ENCODE measurements at places on chromosomes 3 and 15.

DNA sequence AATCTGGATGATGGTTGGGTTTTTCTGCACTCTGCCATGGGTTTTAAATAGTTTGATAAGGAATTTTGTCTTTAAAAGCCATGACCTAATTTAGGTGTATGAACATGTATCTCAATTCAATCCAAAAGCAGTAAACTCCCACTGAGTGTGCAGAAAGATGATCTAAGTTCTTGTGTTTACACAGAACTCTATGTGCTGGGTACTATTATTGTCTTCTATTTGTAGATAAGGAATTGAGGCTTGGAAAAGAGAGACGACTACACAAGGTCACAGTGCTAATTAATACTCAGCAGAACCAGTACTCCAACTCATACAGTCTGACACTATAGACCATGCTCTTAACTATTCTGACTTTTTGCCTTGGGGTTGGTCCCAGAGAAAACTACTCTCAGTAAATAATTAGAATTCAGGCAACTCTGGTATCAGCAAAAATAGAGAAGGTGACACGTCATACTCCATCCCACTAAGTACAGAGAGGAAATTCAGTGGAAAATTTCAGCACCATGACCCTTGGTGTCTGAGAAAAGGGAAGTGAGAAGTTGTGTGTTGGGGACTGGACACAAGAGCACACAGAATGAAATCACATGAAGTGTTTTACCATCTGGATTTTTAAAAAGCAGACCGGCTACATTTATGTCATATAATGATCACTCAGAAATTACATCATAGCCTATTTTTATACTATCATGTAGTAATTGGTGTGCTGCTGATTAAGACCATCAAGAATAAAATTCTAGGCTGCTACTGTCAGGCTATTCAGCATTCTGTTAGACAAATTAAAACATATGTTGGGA lies 18.3 kb upstream of the MYH15 start:
- no peak for DNase-seq

GRCh38 chr3:67790043-67790442 lies 135.6 kb upstream of the SUCLG2 start:
- DNase-seq = peak; percentile 48

DNA sequence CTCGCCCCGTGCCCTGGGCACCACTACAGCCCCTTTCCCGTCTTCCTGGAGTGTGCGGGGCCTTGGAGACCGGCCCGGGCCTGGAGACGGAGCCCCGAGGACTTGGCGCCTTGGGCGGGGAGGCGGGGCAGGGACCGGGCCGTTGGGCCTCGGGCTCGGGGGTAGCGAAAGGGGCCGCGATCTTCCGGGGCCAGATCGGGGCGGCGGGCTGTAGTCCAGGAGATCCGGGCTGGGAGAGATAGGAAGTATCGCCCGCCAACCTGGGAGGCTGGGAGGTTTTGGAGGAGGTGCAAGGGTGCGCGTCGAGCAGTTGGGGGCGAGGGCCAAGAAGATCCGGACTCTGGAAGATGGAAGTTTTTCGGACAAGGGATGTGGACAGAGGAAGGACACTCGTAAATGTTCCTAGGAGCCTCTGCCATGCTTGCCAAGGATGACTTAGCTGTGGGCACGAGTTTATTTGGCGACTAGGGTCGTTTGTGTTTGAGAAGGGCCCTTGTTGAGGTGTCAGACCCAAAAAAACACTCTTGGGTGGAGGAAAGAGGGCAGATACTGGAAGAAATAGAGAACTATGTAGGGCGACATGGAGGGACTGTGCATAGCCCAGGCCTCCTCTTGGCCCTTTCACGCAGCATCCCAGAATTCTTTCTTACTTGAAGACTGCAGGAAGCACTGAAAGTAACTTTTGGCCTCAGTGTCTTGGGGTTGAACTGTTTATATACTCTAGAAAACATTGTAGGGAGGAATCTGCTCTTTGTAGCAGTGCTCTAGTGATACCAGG lies 712 bp downstream of the RTF1 start:
- peak; percentile 33 for DNase-seq

DNA sequence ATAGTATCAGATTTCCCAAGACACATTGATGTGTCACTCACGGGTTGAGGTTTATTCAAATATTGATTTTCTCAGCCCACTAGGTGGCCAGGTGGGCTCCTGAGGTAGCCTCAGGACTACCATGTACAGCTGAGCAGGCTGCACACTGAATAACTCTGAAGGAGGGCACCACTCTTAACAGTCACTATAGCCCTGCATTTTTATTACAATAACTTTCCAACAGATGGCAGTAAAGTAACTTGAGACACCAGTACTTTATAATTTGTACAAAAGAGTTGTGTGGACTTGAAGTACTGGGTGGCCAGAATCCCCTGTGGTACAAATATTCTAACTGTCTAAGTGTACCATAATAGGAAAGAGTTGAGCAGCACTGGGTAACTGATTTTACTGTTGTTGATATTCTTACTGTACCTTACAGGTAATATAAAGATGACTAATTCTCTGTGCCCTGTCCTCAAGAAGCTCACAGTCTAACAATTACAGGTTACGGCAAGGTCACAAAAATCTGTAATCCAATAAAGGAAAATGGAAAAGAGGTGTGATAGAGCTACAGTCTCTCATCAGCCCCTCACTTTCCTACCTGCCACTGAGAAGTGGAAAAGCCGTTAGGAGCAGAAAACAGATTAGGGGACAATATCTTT lies 76.0 kb downstream of the ETFA start:
- DNase-seq = peak; percentile 53

- no peak for DNase-seq
These were observed 6.7 kb upstream of the CALML4 start for GRCh38 chr15:68211656-68212320.

- no peak for DNase-seq
These were observed 80.3 kb downstream of the CGNL1 start for GRCh38 chr15:57456559-57456958.

DNA sequence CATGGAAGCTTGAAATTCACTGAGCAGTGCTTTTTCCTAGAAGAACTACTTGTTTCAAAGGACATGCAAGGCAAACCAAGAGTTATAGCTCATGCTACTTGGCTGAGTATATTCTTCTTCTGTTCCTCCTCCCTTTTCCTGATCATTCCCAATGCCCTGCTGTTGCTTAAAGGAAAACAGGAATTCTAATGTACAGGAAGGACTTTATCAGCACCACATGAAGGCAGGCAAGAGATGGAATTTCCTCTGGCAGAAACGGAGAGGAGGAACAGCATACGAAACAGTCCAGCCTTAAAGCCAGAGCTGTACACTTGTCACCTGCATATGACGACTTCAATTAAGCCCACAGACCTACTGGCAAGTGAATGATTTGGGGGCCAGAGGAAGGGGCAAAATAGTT lies 15.7 kb downstream of the MEIS2 start:
- no peak for DNase-seq

GRCh38 chr3:35641920-35642527 lies 2.7 kb downstream of the ARPP21 start:
- DNase-seq = no peak

DNA sequence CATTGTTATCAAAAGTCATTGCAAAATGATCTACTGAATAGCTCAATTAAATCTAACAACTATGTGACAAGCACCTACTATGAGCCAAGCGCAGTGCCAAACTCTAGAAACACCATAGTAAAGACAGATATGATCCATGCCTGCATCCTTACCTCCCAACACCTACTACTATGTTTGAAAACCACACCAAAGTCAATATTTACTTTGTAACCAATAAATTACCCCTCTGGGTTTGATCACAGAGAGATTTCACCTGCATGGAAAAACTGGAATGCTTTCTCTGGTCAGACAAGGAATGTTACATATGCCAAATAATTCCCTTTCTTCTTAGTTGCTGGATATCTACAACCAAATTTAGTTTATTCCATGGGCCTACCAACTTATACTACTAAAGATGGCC lies 422.2 kb downstream of the FHIT start:
- no peak for DNase-seq

DNA sequence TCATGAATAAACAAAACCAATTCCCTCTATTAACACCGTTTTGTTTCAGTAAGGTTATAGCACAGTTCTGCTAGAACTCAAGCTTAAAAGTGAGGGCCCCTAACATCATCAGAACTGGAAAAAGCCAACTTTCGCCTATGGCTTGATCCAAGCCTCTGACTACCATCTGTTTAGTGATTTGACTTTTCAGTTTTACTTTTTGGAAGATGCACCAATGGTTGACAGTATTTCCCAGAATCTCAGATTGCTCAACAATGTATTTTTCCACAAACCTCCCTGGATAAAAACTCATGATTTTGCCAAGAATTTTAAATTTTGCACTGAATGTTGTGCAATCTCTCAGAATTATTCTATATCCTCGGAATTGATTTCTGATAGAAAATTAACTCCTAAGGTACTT lies 190.7 kb downstream of the LSAMP start:
- no peak for DNase-seq

DNA sequence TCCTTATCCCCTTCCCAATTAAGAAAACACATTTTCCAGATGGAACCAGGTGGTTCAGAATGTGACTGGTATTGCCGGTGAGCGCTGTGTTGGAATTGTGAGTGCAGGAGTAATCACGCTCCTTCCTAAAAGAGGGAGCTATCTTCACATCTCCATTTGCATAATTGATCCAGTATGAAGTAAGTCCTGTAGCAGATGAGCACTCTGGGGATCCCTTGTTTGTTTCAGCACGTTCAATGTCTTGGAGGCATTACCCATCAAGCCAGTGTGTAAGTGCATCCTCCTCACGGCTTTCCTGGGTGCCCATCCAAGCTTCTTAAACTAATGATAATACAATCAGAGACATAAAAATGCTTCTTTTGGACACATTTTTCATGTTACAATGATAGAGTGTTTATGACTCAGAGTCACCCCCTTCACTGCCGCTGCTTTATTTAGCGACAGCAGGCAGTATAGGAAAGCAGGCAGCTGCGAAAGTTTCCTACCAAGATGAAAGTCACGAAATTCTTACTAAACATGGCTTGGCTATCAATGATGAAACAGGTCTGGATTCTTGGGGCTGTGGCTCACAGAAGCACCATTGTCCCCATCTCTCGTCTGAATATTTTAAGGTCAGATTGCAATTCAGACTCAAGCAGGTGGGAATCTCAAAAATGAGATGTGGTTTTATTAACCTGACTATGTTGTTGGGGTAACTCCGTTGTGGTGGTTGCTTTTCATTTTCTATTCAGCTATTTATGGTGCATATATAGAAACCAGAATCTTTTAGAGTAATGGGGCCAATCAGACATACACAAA lies 346.3 kb upstream of the MDFIC2 start:
- DNase-seq = peak; percentile 3

DNA sequence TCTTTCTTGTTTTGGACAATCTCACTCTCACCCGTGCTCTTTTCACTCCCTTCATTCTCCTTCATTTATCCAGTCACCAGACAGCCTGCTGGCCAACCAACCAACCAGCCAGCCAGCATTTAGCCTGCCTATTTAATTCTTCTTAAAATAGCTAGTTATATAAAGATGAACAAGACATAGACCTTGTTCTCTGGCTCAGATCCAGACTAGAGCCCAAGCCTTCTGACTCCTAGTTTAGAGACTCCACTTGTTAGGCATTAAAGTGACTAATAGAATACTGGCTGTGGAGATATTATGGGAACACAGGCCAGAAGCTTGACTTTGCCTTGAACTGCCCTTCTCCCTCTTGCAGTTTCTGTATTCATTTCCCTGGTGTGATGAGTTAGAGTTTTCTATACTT lies 215.3 kb upstream of the THRB start:
- peak; percentile 9 for DNase-seq

DNA sequence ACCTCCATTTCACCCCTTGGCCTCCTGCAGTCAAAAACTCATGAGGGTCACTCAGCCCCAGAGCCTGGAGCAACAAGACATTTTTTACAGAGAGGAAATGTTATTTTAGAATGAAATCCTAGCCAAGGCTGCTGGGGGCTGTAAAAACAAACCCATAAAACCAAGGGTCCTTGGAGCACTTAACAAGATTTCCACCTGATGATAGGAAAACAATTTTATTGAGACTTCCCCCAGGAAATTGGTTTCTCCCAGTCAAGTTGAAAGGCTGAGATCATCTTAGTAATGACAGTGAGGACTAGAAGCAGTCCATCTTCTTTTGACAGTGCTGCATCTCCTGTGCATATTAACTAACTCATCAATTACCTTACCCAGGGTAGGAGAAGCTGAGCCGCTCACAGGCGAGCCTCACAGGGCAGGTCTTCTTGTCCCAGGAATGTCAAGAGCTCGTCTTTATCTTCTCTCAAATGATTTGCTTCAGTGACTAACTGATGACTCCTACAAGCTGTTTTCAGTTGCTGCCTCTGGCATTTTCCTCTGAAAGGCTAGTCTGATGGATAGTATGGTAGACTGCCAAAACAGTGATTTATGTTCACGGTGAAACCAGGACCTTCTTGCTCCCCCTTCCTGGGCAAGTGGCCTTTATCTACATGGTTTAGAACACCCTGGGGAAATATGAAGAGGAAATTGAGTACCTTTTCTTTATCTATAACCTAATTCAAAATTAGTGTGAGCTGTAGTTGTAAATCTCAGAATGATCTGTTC lies 34.6 kb upstream of the AEN start:
- peak; percentile 22 for DNase-seq

DNA sequence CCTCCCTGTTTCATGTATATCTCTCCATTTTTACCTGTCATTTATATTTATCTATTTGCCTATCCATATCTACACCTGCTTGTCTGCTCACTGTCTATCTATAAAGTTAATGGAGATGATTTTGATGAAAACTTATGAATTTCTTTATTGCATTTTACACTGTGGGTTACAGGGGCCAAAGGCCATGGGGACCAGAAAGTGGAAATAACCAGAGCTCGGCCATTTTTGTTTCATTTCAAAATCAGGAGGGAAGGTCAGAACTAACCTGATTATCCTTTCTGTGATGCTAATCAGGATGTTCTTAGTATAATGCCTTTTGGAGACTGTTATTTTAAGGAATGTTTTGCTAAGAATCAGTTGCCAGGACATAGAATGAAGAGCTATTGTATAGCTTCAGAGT lies 147.2 kb downstream of the LPP start:
- DNase-seq = no peak

DNA sequence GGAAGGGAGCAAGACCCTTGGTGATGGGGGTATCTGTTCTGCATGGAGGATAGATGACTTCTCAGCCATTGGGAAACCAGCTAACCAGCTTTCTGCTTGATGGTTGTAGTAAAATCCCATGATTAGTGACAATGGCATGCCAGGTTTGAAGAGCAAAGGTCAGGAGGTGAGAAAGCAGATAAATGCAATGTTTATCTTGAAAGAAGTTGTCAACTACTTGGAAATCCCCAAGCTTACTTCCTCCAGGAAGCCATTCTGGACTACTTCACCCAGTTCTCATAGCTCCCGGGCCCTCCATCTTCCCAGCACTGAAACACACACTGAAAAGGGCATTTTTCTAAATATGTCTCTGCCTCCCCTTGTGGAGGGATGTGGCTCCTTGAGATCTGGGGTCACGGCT lies 51.3 kb downstream of the SMAD3 start:
- no peak for DNase-seq

DNA sequence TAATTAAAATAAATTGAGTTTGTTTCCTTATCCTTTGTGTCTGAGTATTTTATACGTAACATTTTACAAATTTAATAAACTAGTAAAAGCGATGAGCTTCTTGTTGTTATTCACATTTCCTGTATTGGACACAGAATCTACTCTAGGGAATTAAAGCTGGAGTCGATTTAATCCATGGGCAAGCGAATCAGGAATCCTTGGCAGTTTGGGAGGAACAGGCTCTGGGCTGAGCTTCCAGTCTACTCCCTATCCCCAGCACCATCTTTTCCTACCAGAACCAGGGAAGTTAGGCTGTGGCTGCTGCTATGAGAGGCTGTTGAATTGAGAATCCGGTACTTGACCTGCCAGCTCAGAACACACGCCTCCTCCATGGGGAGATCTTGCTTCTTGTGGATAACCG lies 437.3 kb upstream of the TPM1 start:
- DNase-seq = no peak
